Naive thymus-derived CD4-positive, alpha-beta T cell (primary cell): ENCODE measurements at places on chromosomes 13 and 19. TPM values are rescaled to one million over a fixed set of nuclear protein-coding genes. Genes with fewer than 3 reads are reported as not detected.

DNA sequence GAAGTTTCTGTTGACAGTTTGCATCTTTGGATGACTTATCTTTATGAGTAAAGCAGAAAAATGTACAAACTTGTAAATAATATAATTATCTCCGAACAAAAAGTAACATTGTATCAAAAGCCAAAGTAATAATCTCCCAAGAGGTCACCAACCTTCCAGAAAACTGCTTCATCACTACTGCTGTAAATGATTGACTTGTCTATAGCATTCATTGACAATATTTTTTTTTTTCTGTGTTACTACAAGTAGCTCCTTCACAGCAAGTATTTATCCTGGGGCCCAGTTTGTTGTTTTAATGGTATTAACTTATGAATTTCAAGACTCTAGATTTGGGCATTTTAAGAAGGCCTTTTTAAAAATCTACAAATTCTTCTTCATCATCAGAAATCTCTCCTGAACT lies 242.4 kb downstream of the KLF12 start:
- DNase-seq: no peak

GRCh38 chr19:47390533-47391488 lies 28.5 kb downstream of the MEIS3 start:
- DNase-seq: no peak

The C3 gene
- total RNA-seq: 0.57 TPM

GRCh38 chr13:63041640-63042414 lies 1626.2 kb upstream of the PCDH20 start:
- DNase-seq: no peak

DNA sequence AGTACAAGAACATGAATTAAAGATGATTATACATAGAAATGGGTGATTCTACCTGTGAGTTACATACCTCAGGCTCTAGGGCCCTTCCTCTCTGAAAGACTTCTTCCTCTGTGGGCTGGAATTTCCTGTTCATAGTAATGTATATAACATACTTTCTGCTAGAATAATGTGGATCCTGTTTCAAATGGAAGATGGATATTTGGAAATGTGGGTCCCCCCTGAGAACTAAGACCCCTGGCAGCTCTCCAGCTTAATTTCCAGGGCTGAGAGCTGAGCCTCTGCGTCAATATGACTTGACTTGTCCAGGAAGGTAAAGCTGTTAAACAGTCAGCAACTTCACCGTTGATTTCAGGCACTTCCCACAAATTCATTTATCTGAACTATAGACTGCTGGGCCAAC lies 296.3 kb downstream of the NALCN start:
- no peak for DNase-seq

DNA sequence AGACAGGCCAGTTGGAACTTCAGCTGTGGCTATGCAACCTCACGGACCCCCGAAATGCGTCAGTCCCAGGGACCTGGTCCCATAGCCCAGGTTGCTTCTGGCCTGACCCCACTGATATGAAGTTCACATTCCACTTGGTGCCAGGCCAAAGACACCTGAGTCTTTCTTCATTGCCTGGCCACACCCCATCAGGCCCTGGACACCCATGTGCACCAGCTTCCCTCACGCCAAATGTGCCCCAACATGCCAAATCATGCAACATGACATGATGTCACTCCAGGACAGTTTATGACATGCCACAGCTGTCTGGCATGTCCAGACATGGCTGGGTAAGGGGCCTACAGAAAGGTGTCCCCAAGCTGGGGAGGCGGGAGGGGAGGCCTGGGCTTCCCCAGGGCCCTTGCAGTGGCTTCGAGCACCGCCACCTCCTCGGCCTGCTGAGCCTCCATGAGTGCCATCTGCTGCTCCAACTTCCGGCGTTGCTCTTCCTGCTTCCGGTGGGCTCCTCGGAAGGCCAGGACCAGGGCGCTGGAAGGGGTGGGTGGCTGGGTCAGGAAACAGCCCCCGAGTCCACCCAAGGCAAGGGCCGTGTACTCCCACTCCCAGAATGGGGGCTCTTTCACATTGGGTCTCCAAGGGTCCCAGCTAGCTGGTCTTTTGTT lies 4.3 kb upstream of the NR2F6 start:
- no peak for DNase-seq

The ZNF837 gene
- 4.3 TPM for total RNA-seq

DNA sequence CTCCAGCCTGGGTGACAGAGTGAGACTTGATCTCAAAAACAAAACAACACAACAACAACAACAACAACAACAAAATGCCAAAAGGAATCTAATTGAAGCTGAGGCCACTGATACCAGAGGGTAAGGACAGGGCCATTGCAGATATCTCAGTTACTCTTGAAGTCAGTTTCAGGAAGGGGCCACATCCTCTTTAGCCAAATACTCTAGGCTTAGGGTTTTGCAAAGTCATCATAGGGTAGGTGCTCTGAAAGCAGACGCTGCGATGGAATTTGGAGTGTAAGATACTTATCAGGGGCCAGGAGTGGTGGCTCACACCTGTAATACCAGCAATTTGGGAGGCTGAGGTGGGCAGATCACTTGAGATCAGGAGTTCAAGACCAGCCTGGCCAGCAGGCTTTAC lies 46.6 kb upstream of the UBAC2 start:
- no peak for DNase-seq

DNA sequence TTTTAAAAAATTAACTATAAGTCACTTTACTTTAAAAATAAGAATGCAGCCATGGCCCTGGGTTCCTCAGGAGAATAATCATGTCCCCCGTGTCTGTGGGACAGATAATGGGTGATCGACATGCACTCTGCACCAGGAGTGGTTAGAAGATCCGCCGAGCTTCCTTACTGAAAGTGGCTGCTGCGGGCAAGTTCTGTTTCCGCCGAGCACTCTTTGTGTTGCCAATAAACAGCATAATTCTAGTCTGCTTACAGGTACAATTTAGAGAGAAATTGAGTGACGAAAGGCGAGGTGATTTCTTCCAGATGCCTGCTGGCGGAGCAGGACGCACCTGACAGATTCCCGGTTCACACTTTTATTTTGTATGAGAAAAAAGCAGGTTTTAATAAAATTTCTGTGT lies 139.0 kb downstream of the SOX1 start:
- no peak for DNase-seq

The TICAM1 gene
- total RNA-seq: 13.6 TPM

The FGF21 gene
- total RNA-seq: not detected

GRCh38 chr19:47619763-47620162 lies 10.8 kb downstream of the BICRA start:
- DNase-seq: no peak

The TMTC4 gene
- total RNA-seq: 22.7 and 25.1 TPM in 2 replicates

DNA sequence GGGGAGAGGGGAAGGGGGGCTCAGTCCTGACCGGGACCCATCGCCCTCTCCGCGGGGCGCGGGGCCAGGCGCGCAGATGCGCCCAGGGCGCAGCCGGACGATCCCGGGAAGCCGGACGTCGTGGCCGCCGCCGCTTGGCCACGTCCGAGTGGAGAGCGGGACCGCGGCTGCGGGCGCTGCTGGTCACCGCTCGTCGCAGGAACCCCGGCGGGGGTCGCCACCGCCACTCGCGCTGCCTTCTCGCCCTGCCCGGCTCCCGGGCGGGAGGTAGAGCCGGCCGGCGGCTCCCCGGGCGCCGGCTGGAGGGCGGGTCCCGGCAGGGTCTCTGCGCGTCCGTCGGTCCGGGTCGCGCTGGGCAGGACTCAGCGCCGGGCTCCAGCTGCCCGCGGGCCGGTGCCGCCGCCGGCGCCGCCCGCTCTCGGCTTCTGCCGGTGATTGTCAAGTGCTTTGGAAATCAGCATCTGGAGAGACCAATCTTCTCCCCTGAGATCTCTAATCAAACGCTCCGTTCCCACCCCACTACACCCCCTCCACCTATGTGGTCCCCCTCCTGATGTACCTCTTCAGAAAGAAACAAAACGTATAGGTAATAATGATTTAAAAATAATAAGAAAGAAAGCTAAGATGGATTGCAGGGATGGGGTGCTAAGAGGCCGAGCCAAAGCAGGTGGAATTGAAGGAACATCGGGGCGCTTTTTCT lies 464.4 kb downstream of the ITGBL1 start:
- no peak for DNase-seq

The LGALS14 gene
- total RNA-seq: not detected

The LIN7B gene
- total RNA-seq: 10.8 TPM

DNA sequence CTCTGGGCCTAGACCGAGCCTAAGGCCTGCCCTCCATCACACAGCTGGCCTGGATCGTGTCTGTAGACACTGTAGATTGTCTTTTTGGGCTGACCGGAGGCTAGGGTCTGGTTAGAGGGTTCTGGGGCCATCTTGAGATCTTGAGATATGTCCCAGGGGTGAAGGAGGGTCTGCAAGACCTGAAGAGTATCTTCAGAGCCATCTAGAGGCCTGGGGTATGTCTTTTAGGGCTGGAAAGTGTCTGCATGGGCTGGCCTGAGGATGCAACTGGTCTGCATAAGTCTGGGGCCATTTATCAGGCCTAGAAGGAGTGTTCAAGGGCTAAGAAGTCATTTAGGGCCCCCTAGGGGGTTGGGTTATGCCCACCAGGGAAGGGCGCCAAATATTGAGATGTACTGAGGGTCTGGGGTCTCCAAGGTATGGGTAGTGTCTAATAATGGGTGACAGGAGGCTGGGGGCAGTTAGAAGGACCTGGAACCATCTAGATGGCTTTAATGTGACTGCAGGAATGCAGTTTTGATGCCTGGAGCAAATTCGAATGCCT lies 555 bp downstream of the SCAF1 start:
- DNase-seq: no peak

The RYR1 gene
- 2.6 TPM for total RNA-seq
